Anterior cingulate cortex (tissue), 58 donors: ENCODE measurements at places on chromosomes 5 and 9.

- no peak for DNase-seq
Observed at GRCh38 chr5:72326306-72326649, 6.1 kb downstream of the PTCD2 start.

- no peak for DNase-seq
Observed at GRCh38 chr5:86684222-86684621, 66.5 kb downstream of the COX7C start.

DNA sequence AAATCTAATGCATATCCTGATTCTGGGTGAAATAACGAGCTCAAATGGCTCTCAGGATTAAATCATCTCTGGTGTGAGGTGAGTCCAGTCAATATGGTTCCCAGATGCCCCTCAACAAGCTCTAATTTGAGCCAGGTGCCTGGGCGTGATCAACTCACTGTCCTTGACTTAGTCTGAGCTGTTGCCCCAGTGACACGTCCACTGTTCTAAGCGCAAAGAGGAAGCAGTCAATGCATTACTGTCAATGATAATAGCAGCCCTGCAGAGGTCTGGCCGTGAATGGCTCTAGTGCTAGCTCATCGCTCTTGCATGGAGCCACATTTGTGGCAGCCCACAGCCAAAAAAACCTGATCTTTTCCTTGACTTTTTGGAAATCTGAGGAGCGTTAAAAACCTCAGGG, 128.6 kb upstream of the EFNA5 start:
- no peak for DNase-seq

DNA sequence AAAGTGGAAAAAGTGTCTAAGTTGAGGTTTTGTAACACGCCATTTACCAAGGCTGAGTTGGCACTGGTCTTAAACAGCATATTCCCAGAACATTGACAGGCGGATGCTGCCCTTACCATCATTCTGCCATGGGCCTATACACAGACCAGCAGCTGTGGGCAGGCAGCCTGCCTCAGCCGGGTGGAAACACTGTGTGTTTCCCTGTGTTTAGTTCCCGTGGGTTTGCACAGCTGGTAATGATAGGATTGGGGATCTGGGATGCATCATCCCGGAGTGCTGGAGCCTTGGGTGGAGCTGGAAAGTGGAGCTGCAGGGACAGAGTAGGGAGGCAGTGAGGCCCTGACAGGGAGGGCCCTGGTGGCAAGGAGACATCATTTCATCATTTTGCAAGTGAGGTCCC, 5.5 kb upstream of the FGD3 start:
- DNase-seq, result no peak

GRCh38 chr5:87277279-87277835, 9.7 kb downstream of the RASA1 start:
- no peak for DNase-seq

DNA sequence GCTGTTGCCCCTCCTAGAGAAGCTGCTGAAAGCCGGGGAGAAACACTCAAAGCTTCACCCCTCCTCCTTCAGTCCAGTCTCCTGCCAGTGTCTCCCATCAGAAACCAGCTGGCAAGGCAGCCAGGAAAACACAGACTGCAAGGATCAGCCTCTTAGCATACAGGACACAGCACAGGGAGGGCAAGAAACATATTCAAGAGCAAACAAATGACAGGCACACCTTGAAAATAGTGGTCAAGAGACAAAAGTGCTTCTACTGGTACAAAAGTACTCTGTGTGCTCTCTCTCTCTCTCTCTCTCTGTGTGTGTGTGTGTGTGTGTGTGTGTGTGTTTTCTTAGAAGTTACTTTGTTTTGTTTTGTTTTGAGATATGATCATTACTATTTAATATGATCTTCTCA, 227.2 kb downstream of the RAB3C start:
- DNase-seq, result no peak

DNA sequence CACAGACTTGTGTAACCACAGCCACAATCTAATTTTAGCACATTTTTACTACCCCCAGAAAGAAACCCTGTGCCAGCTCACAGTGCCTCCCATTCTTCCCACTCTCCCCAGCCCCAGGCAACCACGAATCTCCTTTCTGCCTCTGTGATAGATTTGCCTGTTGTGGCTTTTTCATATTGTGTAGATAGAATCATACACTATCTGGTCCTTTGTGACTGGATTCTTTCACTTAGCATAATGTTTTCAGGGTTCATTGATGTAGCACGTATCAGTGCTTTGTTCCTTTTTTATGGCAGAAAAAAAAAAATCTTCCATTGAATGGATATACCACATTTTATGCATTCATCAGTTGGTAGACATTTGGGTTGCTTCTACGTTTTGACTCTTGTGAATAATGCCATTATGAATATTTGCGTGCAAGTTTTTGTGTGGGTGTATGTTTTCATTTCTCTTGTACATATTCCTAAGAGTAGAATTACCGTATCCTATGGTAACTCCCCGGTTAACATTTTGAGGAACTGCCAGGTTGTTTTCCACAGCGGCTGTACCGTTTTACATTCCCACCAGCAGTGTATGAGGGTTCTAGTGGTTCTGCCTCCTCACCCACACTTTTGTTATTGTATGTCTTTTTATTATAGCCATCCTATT, 64.5 kb downstream of the RCL1 start:
- no peak for DNase-seq

- DNase-seq, result no peak
Observed at GRCh38 chr5:111699324-111699723, 57.7 kb downstream of the NREP start.

- no peak for DNase-seq
Observed at GRCh38 chr9:127077644-127077946, 44.8 kb downstream of the ANGPTL2 start.

DNA sequence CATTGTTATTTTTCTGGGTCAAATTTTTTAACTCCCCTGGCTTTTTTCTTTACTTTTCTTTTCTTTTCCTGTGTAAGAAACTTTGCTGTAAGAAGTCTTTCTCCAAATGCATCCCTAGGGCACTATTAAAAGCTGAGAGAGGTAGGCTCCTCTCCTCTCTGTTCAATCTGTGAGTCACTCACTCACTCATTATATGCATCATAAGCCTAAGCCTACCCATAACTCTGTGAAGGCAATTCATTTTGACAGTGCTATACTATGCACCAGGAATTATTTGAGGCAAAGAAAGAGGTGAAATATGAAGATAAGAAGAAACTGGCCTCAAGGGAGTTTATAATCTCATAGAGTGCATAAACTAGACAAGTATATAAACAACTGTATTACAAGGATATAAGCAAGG, 67.9 kb upstream of the PRR16 start:
- DNase-seq, result no peak

GRCh38 chr9:95058121-95058785, 259.3 kb downstream of the FANCC start:
- DNase-seq, result no peak

DNA sequence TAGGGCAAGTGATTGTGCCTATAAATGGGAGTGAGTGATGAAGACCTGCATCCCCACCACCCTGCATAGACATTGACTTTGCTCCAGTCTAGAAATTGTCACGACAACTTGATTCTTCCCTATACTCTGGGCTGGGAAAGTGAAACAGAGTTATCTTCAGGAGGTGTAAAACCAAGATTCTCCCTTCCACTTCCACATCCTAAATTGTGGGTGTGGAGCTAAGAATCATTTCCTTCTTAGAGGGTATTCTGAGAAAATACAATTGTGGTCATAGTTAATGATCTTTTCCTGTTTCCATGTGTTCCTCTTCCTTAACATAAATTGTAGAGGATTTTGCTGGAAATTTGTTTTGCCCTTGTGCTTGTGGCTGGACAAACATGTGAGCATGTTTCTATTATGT, 96.8 kb upstream of the PJA2 start:
- no peak for DNase-seq

DNA sequence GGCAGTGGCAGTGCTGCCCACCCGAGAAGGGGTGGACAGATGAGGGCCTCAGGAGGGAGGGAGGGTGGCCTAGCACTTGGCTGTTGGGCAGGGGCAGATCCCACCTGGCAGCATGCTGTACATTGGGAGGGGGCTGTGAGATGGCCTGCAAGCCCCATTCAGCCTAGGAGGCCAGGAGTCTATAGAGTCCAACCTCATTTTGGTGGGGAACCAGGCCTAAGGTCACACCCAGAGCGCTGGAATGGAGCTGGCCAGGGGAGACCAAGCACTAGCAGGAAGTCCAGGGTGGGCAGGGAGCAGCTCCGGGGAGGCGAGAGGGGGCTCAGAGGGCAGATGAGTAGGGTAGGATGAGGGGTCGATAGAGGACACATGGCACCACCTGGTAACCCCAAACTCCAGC, 22.9 kb downstream of the TRIM14 start:
- DNase-seq, result no peak

DNA sequence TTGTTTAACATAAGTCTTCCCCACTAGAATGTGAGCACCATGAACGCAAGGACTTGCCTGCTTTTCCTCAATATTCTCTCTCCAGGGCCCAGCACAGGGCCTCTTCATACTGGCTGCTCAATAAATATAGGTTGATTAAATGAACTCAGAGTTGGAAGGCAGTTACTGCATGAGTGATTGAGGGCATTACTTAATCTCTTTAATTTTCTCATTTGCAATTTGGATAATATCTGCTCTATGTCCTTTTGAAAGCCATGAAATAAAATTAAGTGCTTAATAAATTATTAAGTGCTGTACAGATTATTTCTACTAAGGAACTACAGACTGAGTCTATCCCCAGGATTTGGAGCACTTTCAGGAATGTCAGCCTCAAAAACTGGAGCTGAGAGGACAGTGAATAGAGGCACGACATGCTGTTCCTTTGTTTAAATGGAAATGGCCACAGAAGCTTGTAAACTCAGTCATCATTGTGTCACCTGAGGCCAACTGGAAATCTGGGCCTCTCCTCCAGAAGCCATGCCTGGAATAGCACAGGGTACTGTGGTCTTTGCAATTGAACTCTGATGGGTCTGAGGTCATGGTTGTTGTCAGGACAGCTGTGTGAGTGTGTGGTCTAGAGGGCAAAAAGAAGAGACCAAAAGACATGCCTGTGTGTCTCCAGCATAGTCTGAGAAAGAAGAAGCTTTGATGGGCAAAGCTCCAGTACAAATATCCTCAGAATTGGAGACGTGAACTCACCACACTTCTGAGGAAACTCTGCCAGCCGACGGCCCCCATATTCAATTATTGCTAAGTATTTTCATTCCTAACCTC, 86.1 kb downstream of the SH3TC2 start:
- DNase-seq, result no peak

GRCh38 chr5:25393256-25393655, 748.5 kb upstream of the CDH10 start:
- DNase-seq, result no peak

DNA sequence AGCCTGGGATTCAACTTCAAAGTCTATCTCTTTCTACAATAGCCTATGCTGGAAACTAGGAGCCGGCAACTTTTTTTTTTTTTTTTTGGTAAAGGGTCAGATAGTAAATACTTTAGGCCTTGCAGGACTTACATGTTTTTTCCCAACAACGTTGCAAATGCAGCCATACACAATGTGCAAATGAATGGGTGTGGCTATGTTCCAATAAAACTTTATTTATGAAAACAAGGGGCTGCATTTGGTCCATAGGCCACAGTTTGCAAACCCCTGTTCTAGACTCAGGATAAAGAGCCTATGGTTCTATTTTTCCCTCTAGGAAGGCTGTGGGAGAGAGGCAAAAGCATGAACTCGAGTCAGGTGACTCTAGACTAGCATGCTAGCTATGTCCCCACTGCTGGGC, 189.1 kb downstream of the GABBR2 start:
- DNase-seq, result no peak

DNA sequence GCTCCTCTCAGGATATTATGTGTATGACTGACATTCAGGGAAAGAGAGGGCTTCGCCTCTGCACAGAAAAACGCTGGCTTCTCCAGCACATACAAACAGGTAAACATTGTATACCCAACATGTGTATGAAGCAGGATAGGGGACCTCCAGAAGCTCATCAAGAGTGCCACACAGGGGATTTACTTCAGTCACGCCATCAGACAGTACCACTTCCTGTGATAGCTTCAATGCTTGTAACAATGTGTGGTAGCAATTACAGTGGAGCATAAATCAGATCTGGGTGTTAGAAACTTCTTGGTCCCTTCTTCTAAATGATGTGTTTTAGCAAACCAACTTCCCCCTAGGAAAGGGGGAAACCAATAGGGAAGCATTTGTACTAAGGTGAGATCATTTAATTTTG, 160.8 kb downstream of the TSSK1B start:
- DNase-seq, result no peak

DNA sequence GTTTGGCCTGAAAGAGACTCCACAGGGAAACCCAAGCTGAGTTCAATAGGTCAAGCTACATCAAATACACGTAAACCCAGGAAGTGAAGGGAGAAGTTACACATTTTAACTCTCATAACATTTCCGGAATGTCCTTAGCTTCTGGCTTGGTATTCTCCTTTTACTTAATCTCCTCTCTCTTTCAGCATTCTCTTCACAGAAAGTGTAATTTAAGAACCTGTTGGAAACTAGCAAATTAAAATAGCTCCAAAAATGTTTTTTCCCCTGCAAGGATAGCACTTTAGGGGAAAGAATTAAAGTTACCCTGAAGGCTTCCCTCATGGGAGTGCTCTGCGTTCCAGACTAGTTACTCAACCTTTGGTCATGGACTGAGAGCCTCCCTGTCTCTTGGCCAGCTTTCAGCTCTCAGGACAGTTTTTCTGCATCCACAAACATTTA, 292.7 kb upstream of the TARS1 start:
- DNase-seq, result no peak

- DNase-seq, result no peak
Observed at GRCh38 chr5:26948921-26949320, 89.5 kb downstream of the CDH9 start.

DNA sequence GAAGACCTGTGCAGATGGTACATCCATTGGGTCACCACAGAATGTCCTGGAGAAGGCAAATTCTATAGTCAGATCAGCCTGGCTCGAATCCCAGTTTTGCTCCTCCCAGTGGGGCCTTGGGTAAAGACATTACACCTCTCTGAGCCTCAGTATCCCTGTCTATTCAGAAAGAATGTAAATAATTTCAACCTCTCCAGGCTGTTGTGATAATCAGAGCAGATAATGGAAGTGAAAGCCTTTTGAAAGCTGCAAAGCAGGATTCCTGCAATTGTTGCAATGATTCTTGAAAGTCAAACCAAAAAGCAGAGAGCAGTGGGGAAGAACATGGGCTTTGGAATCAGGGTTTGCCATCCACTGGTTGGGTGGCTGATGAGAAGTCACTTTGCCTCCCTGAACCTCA, 63.2 kb downstream of the LHX2 start:
- no peak for DNase-seq

GRCh38 chr5:80237243-80237642, 18.6 kb downstream of the SERINC5 start:
- no peak for DNase-seq

DNA sequence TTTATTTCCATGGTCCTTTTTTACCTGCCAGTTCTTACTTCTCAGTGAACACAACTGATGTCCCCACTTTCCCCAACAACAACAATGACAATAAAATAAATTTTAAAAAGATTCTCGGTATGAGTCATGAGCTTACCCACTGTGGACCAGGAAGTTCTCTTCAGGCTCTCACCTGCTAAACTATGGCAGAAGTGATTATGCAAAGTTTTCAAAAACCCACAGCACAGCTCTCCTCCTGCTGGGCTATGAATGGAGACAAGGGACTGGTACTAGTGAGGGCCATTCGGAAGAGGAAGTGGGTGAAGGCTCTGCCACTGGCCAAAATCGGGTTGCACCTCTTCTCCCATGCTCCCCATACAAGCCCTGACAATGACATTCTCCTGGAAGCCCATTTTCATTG, 429.4 kb downstream of the PIK3R1 start:
- no peak for DNase-seq
